ENCODE measurements at places on chromosomes 11 and 22. TPM values are rescaled to one million over a fixed set of nuclear protein-coding genes. Genes with fewer than 3 reads are reported as not detected.

- DNase-seq = no peak
Measured at GRCh38 chr11:95076981-95077380, 10.3 kb downstream of the SRSF8 start.

DNA sequence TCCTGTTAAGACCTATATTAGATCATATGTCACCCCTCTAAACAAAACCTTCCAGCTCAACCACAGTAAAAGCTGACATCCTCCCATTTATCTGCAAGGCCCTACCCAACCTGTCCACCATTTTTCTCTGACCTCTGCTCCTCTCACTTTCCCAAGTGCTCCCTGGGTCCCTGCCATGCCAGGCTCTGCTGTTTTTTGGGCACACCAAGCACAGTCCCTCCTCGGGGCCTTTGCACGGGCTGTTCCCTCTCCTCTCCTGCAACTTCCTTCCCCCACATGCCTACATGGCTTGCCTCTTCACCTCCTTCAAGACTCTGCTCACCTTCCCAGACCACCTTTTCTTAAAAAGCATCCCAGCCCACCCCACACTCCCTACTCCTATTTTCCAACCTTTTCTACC, 9.8 kb downstream of the TST start:
- DNase-seq = no peak

DNA sequence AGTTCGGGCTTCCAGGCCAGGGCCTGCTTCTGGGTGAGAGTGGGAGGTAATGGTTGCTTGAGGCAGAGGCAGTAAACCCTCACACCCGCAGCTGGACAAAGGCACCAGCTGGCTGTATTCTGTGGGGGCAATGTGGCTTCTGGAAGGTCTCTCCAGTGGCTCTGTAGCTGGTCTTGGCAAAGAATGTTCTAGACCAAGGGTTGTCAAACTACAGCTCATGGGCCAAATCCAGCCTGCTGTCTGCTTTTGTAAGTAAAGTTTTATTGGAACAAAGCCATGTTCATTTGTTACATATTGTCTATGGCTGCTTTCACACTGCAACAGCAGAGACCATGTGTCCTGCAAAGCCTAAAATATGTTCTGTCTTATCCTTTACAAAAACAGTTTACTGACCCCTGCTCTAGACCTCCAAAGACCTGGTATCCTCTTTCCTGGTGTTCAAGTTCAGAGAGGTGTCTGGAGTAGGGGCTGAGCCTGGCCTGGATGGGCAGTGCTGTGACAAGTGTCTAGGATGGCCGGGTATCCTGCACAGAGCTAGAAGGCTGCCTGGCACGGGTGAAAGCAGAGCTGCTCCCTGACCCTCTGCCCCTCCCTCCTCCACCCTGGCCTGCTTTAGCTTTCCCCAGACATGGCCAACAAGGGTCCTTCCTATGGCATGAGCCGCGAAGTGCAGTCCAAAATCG, 3.4 kb downstream of the TAGLN start:
- no peak for DNase-seq

SOX10 gene
- total RNA-seq = not detected

GRCh38 chr11:107563702-107564101, 1.8 kb downstream of the ALKBH8 start:
- peak; percentile 59 for DNase-seq

DNA sequence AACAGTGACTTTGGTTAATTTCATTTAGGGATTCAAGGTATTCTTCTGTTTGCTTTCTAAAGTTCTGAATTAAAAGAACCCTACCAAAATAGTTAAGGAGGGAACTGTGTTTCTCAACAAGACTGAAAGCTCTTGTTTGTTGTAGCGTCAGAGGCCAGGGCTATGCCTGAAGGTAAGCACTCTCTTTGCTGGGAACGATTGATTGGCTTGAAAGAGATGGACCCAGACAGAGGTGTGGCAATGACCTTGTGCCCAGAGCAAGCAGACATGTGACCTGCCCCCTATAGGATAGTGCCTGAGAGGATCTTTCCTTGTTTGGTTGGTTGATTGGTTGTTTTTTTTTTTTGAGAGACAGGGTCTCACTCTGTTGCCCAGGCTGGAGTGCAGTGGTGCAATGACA, 68.3 kb upstream of the CECR2 start:
- DNase-seq = no peak

RPS6KB2 gene
- 51.3 TPM for total RNA-seq

GRCh38 chr11:95282291-95282751, 51.3 kb upstream of the SESN3 start:
- DNase-seq = no peak

DNA sequence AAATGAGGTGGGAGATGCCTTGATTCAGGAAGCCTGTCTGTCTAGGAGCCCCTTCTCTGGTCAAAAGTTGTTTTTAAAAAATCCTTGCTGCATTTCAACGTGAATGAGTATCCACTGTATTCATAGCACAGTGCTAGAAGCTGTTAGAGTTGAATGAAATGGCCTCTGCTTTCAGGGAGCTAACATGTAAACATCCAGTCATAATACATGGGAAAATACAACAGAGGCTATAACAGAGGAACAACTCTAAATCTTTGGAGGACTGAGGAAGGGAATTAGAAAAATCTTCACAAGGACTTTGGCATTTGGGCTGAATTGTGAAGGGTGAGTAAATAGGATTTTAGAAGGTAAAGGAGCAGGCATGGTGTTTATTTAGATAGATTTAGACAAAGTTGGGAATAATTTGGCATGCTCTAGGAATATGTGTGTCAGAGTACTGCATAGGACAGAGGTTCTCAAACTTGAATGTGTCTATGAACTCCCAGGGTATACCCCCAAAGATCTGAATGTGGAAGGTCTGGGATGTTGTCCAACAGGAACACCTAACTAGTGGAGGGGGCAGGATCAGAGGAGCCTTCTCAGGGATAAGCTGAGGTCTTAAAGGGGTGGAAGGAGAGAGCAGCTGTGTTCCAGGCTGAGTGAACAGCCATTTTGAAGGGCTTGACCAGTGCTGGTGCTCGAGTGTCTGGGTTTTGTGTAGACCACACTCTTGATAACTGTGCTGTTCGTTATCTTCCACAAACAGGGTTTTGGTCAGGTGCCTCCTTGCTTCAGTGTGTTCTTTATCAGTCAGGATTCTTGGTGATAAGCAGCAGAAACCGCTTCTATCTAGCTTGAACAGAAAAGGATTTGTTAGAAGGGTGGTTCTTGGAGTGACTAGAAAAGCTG, 12.7 kb downstream of the SREBF2 start:
- DNase-seq = no peak

Data from H4 (cell line).